ENCODE measurements at places on chromosomes 3 and 15.

GRCh38 chr3:171896316-171896715 lies 53.2 kb downstream of the TMEM212 start:
- no peak for DNase-seq

DNA sequence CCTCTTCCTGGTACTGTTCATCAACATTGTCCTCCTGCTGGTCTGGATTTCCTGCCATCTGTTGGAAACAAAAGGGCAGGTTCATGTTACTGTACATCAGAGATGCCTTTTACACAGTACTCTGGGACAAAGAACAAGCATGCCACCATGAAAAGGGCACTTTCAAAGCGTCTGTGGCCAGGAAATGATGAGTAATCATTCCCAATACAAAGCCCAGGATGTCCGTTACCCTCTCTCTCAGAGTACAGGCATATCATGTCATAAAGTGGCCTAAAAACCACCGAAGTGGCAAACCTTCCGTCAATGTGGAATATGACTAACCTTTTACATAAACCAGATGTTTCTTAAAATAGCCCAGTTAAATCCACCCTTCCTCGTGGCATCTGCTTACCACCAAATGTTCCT lies 71.2 kb downstream of the GOLIM4 start:
- peak; percentile 23 for DNase-seq

DNA sequence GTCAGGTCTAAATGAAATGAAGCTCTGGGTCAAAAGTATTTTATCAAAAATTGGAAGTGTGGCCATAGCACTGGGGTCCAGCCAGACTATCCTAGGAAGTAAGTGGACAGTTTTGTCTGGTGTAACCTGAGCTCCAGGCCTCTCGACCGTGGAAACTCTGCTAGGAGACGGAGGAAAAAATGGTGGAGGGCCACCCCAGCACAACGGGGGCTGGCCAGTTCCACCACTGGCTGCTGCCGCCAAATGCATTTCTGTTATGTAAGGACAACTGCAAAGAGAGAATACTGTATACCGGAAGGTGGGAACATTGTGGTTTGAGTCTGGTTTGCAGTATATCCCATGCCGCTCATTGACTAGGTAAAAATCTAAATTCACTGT lies 235.7 kb downstream of the GREM1 start:
- no peak for DNase-seq

DNA sequence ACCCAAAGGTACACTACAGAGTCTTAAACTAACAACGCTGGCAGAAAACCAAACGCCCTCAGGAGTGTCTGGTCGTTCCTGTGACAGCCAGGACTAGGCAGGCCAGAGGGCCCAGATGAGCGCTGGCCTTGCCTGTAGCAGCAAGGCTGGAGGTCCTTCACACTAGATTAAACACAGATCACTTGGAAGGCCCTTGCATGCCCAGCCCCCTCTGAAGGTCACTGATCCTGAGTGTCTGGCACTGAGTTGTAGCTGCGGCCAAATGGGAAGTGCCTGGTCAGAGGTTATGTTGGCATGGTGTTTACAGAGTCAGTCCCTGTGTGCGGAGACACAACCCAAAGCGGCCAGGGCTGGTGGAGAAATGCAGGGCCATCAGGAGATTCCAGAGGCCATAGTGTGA lies 58.9 kb downstream of the ZNF621 start:
- DNase-seq: no peak

DNA sequence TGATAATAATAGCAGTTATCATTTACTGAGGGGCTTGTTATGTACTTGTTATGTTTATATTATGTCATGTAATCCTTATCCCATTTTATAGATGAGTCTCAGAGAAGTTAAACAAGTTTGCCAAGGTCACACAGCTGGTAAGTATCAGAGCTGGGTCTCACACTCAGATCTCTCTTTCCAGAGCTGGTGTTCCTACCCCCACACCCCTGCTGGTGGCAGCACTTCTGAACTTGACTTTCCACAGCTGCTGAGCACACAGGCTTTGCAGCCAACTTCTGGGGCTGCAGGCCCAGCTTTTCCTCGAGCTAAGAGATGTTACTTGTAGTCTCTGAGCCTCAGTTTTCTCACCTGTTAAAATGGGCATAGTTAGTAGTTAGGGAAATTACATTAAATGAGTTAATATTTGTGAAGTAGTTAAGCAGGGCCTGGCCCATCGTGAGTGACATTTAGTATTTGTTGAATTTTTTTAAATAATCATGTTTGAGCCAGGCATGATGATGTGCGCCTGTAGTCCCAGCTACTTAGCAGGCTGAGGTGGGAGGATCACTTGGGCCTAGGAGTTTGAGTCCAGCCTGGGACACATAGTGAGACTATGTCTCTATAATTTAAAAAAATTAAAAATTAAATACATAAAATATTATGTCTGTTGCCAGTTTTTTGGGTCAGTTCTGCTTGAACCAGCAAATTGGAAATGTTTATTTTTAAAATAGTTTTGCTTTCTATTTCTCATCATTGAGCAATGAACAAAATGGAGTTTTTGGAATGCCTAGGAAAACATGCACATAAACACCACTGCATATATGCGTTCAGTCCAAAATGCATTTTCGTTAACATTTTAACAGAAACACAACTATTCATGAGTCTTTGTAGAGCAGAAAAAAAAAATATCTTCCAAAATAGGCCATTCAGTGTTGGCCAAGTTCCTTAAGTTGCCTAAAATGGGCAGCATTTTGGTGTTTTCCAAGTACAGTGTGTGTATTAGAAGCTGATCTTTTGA lies 87.3 kb downstream of the SMAD6 start:
- DNase-seq: peak; percentile 52

DNA sequence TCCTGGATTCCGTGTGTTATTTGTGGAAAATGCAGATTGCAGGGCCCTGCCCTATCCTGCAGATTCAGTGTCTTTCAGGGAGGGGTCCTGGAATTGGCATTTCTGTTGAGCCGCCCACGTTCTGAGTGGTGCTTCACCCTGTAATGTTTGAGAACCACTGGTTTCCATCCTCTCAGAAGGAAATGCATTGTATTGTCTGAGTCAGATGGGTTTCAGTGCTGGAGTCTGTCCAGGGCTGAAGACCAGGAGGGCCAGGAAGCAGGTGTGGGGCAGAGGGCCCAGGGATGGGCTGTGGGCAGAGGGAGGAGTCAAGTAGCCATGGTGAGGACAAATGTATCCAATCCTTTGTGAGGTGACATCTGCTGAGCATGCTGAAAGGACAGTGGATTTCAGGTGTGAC lies 123.8 kb downstream of the SV2B start:
- DNase-seq: no peak

- no peak for DNase-seq
Measured at GRCh38 chr3:143514874-143515273, 333.4 kb downstream of the SLC9A9 start.

GRCh38 chr3:132325634-132326033 lies 8.4 kb downstream of the ACP3 start:
- no peak for DNase-seq

GRCh38 chr15:89649013-89649625 lies 6.1 kb downstream of the KIF7 start:
- DNase-seq: no peak

DNA sequence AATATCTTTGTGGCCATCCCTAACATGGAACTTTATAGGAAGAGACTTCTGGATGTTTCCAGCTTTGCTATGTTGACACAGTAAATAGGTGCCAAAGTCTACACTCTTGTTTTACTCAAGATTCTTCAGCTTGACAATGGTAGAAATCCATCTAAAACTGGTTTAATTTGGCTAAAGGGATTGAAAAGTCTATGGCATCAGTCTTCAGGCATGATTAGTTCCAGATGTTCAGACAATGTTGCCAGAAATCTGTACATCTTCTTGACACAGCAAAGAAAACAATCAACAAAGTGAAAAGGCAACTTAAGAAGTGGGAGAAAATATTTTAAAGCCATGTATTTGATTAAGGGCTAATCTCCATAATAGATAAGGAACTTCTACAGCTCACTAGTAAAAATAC lies 130.5 kb downstream of the LRRC3B start:
- no peak for DNase-seq

- no peak for DNase-seq
Measured at GRCh38 chr3:112763258-112763657, 83.4 kb downstream of the CD200R1L start.

DNA sequence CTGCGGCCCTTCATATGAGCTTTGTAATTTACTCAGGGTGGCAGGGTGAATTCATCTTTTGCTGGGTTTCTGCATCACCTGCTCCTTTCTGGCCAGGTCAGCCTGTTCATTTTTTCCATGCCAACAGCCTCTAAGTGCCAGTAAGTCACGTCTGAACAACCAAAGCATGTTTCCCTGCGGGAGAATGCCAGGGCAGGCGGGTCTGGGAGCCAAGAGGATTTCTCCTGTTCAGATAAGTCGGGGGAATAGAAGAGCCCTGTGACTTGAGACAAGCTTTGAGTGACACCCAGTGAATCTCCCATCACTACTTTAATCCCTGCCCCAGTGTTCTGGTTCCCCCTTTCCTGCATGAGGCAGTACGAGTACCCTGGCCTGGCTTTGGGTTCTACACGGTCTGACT lies 153.1 kb downstream of the PGPEP1L start:
- DNase-seq: no peak

- no peak for DNase-seq
Measured at GRCh38 chr3:193589129-193589528, 3.9 kb upstream of the OPA1 start.

- DNase-seq: no peak
Measured at GRCh38 chr15:40731034-40731433, 24.0 kb downstream of the RMDN3 start.

GRCh38 chr15:60682615-60683014 lies 203.7 kb upstream of the ICE2 start:
- DNase-seq: no peak

GRCh38 chr3:170021083-170021482 lies 16.7 kb upstream of the GPR160 start:
- DNase-seq: no peak

DNA sequence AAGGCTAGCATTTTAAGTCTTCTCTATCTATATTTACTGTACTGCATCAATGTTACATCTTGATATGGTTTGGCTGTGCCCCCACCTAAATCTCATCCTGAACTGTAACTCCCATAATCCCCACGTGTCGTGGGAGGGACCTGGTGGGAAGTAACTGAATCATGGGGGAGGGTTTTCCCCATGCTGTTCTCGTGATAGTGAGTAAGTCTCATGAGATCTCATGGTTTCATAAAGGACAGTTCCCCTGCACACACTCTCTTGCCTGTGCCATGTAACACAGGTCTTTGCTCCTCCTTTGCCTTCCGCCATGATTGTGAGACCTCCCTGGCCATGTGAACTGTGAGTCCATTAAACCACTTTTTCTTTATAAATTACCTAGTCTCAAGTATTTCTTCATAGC lies 161.5 kb downstream of the TBC1D5 start:
- no peak for DNase-seq

DNA sequence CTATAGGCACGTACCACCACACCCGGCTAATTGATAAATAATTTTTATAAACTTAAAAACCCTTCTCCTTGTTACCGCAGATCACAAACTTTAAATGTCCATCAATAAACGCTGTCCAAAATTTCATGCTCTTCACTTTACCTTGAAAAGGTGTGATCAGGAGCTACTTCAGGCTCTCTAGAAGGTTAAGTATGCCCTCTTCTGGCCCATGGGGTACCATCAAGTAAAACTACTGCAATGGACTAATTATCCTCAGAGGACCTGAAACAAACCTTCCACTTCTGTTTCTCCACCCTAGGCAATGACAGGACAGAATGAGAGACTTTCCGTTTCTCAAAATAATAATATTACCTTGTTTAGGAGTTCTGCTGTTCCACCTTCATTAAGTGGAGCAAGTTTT lies 9.2 kb downstream of the LZTFL1 start:
- DNase-seq: no peak

- no peak for DNase-seq
Measured at GRCh38 chr15:52466134-52466701, 62.5 kb downstream of the MYO5A start.

DNA sequence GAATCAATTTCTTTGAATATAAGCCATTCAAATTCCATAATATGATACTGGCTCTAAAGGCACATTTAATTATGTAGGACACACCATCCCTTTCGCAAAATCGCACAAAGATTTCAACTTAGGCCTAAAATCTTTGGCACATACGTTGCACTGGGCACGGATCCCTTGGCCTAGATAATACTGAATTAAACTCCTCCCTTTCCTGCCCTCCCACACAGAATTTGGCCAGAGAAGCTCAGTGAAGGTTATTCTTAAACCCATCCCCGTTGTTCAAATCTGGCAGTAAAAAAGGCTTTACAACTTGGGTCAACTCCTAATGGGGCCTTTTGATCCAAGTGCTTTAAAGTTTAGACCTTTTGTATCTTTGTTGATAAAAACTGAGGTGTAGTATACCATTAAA lies 247.2 kb downstream of the PTPRG start:
- DNase-seq: no peak

GRCh38 chr15:41492597-41493204 lies 973 bp upstream of the ITPKA start:
- DNase-seq: no peak

DNA sequence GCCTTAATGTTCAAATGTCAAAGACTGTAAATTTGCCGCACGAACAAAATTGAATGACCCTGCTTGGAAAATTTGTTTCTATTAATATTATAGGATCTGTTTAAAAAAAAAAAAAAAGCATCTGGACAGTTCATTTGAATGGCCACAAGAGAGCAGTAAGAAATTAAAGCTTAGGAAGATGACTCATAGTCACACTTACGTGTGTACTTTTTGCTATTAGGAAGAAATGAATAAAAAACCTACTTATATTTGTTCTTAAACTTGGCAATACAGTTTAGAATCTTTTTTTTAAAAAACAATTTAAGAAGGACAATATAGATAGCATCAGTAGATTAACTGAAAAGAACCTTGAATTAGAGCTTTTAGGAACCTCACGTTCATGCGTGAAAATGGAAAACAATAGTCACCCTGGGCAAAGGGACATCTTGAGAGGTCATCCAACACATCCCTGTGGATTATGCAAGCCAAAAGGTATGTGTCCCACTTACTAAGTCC lies 621.8 kb downstream of the MECOM start:
- no peak for DNase-seq

- no peak for DNase-seq
Measured at GRCh38 chr15:68564173-68564572, 14.6 kb upstream of the CORO2B start.

DNA sequence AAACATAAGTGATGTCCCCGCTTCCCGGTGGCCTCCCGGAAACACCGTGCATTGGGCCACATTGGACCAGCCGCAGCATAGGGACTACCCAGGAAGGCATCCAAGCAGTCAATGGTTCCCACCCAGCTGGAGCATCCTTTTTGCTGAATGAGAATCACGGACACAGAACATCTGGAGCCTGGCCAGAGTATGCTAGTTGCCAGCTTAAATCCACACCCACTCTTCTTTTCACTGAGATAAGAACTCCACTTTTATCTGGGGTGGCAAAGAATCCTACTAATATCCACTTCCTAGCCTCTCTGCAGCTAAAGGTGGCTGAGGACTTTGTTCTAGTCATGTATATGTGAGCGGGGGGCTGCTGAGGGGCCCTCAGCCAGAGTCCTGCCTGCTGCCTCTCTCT lies 95.2 kb upstream of the PLXNA1 start:
- DNase-seq: no peak

DNA sequence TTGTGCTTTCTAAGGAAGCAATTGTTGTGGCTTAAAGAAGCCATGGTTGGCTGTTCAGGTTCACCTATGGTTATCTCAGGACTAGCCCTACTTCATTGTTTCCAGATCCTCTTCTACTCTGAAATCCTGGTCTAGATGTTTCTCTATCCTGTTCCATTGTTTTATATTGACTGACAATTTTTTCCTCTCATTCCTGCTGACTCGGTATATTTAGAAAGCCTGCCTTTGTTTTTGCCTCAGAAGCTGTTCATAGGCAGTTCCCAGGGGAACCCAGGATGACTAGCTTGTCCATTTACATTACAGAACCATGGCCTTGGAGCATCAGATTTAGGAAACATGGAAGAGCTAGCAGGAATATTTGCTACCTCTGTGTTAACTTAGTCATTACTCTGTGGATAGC lies 64.0 kb downstream of the SLC9C1 start:
- DNase-seq: no peak
